ENCODE measurements at places on chromosomes 2 and 18.

DNA sequence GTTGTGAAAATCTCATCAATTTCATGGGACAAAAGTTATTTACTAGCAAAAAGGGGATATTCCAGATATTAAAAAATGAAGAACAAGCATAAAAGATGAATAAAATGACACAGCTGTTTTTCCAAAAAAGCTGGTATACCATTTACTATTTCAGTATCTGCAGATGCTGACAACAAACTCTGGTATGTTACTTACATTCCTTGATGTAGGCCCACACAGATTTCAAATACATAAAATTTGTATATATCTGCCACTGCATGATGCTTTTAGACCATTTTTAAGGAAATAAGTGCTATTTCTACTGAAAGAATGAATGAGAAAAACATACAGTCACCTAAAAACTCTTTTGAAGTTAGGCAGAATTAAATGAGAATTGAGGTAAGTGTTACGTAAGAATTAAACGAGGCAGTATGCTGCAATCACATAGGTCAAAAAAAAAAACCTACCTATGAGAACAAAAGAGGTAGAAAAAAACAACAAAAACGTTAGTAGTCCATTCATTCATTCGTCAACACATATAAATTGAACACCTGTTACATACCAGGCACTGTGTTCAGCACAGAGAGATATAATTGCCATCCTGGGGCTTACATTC, 32.5 kb downstream of the ARL5A start:
- H3K27ac ChIP-seq = no peak overlapping the region
- H3K36me3 ChIP-seq = peaks cover 13% of the 10 kb centered on the region
- no peak overlapping the region for H3K4me3 ChIP-seq
- no peak for DNase-seq
- no peaks in the 10 kb centered on the region for H3K4me1 ChIP-seq

DNA sequence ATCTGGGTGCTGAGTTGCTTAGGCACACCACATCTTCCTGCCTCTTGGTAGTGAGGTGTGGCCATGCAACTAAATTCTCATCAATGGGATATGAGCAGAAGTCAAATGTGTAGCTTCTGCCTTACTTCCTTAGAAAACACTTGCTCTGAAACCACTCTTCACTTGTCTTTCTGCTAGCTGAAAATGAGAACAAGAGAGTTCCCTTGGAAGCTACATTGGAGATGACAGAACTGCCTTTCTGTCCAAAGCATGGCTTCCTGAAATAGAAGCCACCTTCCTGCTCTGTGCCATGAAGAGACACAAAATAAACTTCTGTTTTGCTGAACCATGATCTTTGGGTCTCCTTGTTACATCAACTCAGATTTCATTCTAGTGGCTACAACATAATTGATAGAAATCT, 659.9 kb downstream of the IRS1 start:
- DNase-seq = no peak
- H3K4me3 ChIP-seq = no peak overlapping the region
- H3K27me3 ChIP-seq = no peaks in the 10 kb centered on the region

DNA sequence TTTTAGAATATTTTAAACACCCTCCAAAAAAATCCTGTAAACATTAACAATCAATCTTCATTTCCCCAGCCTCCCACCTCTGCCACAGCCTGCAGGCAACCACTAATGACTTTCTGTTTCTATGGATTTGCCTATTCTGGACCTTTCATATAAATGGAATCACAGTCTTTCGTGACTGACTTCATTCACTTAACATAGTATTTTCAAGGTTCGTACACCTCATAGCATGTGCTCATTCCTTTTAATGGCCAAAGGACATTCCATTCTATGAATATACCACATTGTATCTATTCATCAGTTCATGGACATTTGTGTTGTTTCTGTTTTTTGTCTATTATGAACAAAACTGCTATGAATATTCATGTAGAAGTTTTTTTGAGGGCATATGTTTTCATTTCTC, 48.5 kb downstream of the NAT8 start:
- H3K4me3 ChIP-seq = no peak overlapping the region
- H3K27me3 ChIP-seq = no peaks in the 10 kb centered on the region
- peak; percentile 14 for DNase-seq
- no peak overlapping the region for H3K27ac ChIP-seq
- H3K4me1 ChIP-seq = peaks cover 8% of the 10 kb centered on the region
- no peaks in the 10 kb centered on the region for H3K36me3 ChIP-seq

- DNase-seq = no peak
- H3K36me3 ChIP-seq = no peaks in the 10 kb centered on the region
- no peak overlapping the region for H3K27ac ChIP-seq
- H3K27me3 ChIP-seq = no peaks in the 10 kb centered on the region
- H3K4me1 ChIP-seq = peaks cover 23% of the 10 kb centered on the region
Measured at GRCh38 chr2:127100251-127101047, 6.5 kb downstream of the BIN1 start.

- no peaks in the 10 kb centered on the region for H3K36me3 ChIP-seq
- H3K27ac ChIP-seq = no peak overlapping the region
Measured at GRCh38 chr2:25304826-25305596, 36.7 kb downstream of the DNMT3A start.

DNA sequence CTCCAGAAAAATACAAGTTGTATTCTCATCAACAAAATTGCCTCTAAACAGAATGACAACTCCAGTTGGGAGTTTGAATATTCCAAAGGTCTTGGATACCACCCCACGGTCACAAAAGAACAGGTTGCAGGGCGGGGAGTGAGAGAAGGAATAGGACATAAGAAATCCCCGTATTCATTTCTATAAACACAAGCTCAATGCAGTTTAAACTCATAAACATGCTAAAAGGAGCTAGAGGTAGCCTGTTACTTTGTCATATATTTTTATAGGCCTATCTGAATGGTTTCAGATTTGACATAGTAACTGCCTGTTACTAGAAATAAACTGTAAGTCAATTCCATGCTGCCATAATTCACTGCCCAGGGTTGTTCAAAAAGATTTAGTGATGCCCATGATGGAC, 567.5 kb downstream of the BCL11A start:
- no peak for DNase-seq
- no peak overlapping the region for H3K27ac ChIP-seq
- no peaks in the 10 kb centered on the region for H3K4me1 ChIP-seq
- no peaks in the 10 kb centered on the region for H3K36me3 ChIP-seq

GRCh38 chr2:101125374-101125773, 25.8 kb downstream of the TBC1D8 start:
- H3K4me1 ChIP-seq = peaks cover 29% of the 10 kb centered on the region
- H3K36me3 ChIP-seq = no peaks in the 10 kb centered on the region
- DNase-seq = peak; percentile 44
- no peaks in the 10 kb centered on the region for H3K27me3 ChIP-seq
- H3K27ac ChIP-seq = no peak overlapping the region
- H3K4me3 ChIP-seq = no peak overlapping the region

- no peaks in the 10 kb centered on the region for H3K27me3 ChIP-seq
- DNase-seq = peak; percentile 97
- peak overlapping the region; percentile 30 for H3K4me3 ChIP-seq
- H3K4me1 ChIP-seq = peaks cover 17% of the 10 kb centered on the region
- H3K27ac ChIP-seq = peak overlapping the region; percentile 87
Measured at GRCh38 chr2:150133623-150134022, 353.8 kb downstream of the RND3 start.

- H3K27ac ChIP-seq = no peak overlapping the region
- H3K27me3 ChIP-seq = no peaks in the 10 kb centered on the region
- no peaks in the 10 kb centered on the region for H3K36me3 ChIP-seq
Measured at GRCh38 chr18:23827681-23828080, 138.4 kb downstream of the LAMA3 start.

- DNase-seq = no peak
- no peak overlapping the region for H3K27ac ChIP-seq
- H3K4me1 ChIP-seq = peaks cover 17% of the 10 kb centered on the region
- no peak overlapping the region for H3K4me3 ChIP-seq
- no peaks in the 10 kb centered on the region for H3K27me3 ChIP-seq
- peaks cover 75% of the 10 kb centered on the region for H3K36me3 ChIP-seq
Measured at GRCh38 chr18:58389745-58390144, 239.1 kb downstream of the ALPK2 start.

GRCh38 chr18:79926306-79926705, 25.1 kb downstream of the SLC66A2 start:
- no peaks in the 10 kb centered on the region for H3K27me3 ChIP-seq
- H3K4me3 ChIP-seq = no peak overlapping the region
- no peaks in the 10 kb centered on the region for H3K36me3 ChIP-seq
- no peak overlapping the region for H3K27ac ChIP-seq
- DNase-seq = no peak
- H3K4me1 ChIP-seq = no peaks in the 10 kb centered on the region

- H3K4me3 ChIP-seq = no peak overlapping the region
- no peak for DNase-seq
- H3K4me1 ChIP-seq = no peaks in the 10 kb centered on the region
- H3K27me3 ChIP-seq = no peaks in the 10 kb centered on the region
- peaks cover 54% of the 10 kb centered on the region for H3K36me3 ChIP-seq
- no peak overlapping the region for H3K27ac ChIP-seq
Measured at GRCh38 chr18:57666818-57667497, 45.3 kb upstream of the NARS1 start.
